Stimulated activated CD4-positive, alpha-beta T cell treated with anti-CD3 and anti-CD28 coated beads, TNF-alpha, amount 100 ng/mL, for 4 hours (primary cell): ENCODE measurements at places on chromosomes 1 and 21.

- no peak for DNase-seq
Measured at GRCh38 chr1:79188337-79188736, 181.8 kb upstream of the ADGRL4 start.

DNA sequence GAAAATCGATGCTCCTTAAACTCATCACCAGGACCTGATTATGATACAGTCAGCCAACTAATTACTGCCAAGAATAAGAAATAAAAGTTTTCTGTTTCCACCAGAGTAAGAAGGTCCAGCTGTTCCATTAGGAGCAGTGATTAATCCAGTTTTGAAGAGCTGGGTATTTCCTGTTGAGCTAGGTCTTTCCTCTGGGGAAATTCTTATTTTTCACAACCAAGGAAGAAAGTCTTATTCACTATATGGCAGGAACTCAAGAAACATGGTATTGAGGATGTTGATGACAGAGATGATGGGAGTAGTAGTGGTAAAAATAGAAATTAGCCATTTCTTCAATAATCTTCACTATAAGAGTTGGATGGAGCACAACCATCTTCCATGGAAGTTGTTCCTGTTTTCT is 374.6 kb upstream of the RUNX1 start:
- no peak for DNase-seq

DNA sequence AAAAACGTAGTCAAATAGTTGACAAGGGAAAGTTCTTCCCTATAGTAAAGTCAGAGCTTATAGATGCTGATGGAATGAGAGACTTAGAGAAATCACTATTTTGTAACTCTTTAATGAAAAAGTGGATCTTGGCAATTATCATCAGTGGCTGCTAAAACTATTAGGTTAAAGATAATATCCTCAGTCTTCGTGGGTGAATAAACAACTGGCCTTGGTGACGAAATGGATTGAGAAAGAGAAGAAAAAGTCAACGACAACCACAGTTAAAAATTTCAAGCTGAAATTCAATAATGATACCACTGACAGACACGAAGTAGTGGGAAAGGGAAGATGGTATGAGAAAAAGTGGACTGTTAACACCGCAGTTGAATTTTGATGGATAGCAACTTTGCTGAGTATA is 90.0 kb upstream of the GNG4 start:
- DNase-seq: no peak

DNA sequence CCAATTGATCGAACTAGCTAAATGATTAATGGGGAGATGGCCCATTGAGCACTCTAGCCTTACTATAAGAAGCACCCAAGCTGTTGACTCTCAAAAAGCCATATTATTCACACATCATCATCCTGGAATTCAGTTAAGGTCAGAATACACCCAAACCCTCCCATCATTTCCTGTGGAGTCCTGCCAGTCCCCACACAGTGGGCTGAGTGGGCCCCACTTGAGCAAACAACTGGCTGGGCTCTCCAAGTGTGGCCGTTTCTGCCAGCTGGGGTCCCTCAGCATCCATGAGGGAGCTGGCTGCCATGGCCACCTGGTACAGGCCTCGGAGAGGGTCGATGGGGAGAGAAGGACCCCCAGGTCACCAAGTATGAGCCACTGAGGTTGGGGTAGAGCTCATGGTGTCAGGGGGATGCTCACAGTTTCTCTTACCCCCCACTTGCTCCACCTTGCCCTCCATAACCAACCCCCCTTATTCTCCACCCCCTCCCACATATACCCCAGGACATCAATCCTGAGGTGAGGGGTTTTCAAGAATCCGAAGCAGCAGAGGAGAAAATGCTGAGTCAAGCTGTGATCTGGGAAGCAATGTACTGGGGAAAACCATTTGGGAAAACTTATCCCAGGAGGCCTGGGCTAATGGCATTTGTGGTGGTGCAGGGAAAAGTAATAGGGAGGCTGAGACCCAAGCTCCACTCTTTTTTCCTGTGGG is 60.3 kb downstream of the UBE2T start:
- DNase-seq: no peak

- DNase-seq: no peak
Measured at GRCh38 chr1:80542231-80542630, 1258.5 kb upstream of the ADGRL2 start.

DNA sequence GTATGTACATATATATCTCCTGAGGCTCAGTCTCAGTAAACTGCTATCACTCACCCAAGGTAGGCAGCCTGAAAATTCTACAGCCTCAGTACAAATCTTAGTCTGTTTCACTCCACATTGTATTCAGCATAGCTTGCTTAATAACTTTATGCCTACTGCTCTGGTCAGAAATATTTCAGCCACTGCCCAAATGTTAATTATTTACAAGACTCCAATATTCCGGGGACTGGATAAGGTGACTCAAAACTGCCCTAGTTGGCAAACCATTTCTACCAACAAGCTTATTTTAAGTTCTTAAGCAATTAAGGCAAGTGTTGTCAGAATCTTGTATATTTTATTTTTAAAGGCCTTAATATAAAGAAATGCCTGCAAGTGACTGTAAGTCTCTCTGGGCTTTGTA is 114.8 kb downstream of the LRRIQ3 start:
- no peak for DNase-seq

DNA sequence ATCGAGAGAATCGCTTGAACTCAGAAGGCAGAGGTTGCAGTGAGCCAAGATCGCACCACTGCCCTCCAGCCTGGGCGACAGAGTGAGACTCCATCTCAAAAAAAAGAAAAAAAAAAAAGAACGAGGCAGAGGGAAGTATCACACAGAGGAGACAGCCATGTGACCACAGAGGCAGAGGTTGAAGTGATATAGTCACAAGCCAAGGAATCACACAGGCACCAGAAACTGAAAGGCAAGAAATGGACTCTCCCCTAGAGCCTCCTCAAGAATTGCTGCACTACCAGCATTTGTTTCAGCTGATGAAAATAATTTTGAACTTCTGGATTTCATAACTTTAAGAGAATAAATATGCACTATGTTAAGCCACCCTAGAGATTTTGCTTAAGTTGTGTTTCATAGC is 459.6 kb downstream of the PTPRC start:
- DNase-seq: no peak

DNA sequence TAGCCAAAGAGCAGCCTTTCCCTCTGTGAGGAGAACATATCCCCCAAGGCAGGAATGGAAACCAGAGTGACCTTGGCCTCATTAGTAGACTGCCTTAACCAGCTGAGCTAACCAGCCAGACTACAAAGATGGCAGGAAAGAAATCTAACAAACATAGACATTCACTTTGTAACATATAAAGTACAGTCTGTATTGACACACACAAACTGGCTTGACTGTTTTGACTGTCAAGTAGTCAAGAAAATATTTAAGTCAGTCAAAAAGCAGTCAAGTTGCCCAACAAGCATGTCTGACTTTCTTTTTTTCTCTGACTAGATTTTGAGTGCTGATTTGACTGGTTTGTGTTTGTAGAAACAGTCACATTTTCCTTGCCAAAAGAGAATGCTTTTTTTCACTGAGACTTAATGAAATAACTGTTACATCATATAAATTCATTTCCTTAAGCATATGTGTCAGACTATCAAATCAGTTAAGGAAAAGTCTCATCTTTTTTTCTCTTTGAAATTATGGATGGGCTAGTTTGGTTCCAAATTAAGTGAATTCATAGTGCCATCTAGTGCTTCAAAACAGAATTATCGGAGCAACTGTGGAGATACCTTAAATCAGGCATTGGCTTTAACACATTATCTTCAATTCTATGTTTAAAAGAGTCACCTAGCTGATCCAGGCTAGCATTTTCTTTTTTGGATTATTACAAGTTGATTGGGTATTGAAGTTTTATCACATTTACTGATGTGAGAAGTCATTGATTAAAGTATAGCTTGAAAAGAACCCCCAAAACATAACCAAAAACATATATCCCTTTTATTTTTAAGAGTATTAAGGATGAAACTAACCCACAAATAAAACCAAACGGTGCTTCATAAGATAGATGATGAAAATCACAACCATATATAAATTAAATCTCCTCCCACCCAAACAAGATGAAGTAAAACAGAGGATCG is 75.0 kb downstream of the ATP6V1G3 start:
- no peak for DNase-seq

GRCh38 chr1:178470411-178470960 is 26.3 kb downstream of the CLEC20A start:
- DNase-seq: no peak

DNA sequence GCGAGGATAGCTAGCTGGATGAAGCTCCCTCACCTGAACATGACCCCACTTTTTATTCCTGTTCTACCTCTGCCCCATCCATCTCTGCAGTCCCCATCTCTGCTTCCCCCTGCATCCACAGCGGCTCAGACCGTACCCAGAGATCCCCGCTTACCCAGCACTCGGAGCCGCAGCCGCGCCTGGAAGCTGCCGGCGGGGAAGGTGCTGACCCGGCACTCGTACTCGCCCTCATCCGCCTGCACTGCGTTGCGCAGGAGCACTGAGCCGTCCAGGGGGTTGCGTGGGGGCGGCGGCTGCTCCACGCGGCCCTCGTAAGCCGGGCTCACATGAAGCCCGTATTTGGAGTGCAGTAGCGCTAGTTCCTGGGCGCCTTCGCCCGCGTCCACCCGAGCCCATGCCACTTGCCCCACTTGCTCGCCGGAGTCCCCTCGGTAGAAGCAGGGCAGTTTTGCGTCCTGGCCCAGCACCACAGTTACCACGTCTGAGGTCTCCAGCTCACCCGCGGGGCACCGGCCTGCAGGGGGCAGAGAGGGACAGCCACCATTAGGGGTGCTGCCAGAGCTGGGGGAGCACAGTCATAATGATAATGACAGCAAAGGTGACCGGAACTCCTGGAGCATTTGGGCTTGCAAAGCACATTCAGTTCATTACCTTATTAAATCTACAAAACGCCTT is 9.8 kb downstream of the NECTIN4 start:
- no peak for DNase-seq

- no peak for DNase-seq
Measured at GRCh38 chr1:48937732-48938131, 161.0 kb upstream of the BEND5 start.

GRCh38 chr1:210085359-210085758 is 147.2 kb upstream of the SERTAD4 start:
- no peak for DNase-seq

DNA sequence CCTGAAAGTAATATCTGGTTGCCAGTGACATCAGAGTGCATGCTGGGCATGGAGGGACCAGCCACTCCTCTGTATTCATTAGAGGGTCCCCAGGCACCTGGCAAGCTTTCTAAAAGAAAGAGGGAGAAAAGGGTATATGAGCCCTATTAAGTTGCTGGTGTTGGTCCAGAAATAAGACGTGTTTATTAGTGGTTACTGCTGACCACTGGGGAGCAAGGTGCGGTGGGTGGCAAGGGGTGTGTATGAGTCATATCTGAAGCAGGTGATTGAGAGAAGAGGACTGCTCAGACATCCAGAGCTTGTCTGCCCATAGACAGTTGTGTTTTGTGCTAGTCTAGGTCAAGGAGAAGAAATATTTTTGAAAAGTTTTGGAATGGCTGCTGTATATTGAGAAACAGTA is 298.1 kb downstream of the TM2D1 start:
- no peak for DNase-seq

- no peak for DNase-seq
Measured at GRCh38 chr21:34743831-34744230, 75.0 kb downstream of the CLIC6 start.

- DNase-seq: no peak
Measured at GRCh38 chr21:44893278-44893556, 19.7 kb upstream of the PTTG1IP start.

DNA sequence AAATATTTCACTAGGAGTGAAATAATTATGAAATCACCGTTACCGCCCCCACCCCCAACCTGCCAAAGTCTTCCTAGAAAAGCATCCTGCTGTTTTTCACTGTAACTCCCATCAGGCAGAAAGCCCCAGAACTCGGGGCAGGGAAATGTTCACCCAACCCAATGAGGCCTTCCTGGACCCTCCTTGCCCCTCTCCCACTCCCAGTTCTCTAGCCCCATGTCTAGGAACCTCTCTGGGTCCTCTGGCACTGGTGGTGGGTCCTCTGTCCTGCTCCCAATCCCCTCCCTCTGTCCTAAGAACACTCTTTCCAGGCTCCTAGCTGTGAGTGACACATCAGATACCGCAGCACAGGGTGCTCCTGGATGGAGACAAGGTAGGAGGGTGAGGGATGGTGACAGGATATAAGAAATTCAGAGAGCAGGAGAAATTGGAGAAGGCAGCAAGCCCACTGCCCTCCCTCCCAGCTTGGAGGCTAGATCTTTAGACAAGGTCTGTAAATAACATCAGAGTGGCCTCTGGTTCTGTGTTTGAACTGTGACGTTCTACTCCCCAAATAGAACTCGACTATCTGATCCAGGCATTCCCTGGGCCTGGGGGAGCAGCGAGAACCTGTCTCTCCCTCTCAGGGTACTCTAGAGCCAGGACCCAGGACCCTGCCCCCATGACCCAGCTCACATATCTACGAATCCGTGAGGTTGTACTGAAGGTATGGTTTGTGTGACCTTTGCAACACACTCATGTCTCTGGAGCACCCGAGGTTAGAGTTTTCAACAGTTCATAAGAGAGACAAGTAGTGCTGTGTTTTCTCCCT is 23.3 kb upstream of the BTG2 start:
- DNase-seq: no peak

- no peak for DNase-seq
Measured at GRCh38 chr1:208206092-208206698, 38.0 kb downstream of the PLXNA2 start.

DNA sequence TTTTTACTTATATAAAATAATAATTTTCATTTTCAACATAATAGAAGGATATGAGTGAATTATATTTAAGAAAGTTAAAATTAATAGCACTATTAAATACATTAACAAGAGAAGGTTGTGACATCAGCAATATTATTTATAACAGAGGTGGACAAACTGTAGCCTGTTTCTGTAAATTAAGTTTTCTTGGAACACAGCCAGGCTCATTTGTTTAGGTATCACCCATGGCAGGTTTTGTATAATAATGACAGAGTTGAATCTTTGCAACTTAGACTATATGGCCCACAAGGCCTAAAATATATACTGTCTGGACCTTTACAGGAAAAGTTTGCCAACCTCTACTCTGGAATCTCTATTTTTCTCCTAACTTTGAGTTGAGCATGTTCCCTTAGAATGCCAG is 42.8 kb upstream of the CACYBP start:
- DNase-seq: no peak

DNA sequence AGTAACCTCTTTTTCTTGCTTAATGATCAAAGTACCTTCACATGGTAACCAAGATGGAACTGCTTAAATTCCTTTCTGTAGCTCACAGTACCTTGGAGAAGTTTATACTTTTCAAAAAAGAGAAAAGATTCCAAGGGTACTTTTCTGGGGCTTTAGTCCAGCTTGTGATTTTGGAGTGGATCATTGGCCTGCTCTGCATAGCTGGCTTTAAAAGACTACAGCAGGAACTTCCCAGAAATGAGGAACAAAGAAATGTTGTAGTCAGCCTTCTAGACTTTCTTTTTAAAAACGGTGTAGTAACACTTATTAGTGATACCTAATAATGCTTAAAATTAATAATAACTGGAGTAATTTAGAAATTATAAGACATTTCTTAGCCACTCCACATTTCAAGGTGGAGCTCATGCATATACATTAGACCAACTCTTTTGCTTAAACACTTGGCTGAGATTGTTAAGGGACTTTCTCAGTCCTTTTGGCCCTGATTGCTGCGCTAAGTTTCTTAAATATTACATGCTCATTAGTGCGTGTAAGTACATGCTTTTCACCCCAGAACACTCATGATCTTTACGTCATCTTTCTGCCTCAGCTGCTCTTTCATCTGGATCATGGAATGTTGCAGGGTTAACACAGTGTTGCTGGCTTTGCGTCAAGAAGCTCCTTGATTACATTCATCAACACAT is 57.3 kb downstream of the SDCCAG8 start:
- no peak for DNase-seq

GRCh38 chr1:230465691-230466090 is 39.6 kb upstream of the PGBD5 start:
- DNase-seq: no peak

GRCh38 chr1:205811660-205812059 is 1.3 kb downstream of the SLC41A1 start:
- no peak for DNase-seq
